ENCODE measurements at places on chromosomes 3 and 15.

DNA sequence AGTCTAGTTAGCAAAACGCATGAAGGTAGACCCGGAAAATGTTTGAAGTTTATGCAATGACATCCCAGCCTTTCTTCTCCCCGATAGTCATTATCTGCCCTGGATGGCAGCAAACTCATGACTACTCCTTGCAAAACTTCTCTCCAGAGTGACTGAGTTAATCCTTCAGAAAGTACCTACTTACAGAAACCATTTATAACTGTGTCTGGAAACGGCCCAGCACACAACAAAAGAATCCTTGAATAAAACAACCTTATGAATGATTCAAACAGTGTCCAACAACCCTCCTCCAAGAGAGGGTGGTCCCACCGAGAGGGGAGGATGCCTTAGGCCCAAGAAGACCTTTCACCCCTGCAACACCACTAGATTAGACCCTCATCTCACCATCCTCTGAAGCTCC, 14.2 kb downstream of the ST8SIA2 start:
- DNase-seq: no peak

DNA sequence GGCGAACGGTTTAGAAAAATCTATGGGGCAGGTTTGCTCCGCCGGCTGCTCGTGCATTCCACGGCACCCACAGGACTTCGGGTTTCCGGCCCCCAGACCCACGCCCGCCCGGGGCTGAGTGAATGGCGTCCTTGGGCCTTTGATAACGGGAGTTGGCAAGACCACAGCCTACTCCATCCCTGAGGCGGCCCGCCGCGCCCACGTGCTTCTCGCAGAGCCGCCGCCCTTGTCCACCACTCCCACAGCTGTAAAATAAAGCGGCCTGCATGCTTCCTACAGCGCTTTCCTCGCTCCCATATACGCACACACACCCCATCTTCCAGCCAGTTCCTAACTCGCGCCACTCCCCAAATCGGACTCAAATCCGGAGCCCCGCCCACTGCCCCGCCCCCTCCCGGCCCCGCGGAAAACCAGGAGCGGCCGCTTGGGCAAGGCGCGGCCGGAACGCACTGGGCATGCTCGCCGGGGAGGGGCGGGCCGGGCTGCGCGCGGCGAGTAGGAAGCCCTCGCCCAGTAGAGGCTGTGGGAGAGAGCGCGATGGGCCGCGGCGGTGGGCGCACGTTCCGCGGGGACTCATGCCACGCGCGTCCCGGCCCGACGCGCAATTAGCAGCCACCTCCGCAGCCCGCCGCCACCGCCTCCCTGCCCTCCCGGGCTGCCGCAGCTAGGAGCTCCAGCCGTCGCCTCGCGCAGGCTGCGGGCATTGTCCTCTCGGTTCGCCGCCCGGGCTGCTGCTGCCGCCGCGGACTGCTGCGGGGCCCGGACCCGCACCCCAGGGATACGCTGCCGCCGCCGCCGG, at the start of gene RAP2B:
Gene RAP2B, plus strand, starts transcription at position 513 of the 799 bp plus-strand sequence. CDS start 468 bp downstream, outside the sequence.
- peak; percentile 96 for DNase-seq

GRCh38 chr15:99502661-99503060, 63.1 kb upstream of the MEF2A start:
- DNase-seq: no peak

- no peak for DNase-seq
Measured at GRCh38 chr3:13634615-13635014, 85.7 kb downstream of the FBLN2 start.

- DNase-seq: no peak
Measured at GRCh38 chr3:171841620-171842000, 1.5 kb upstream of the TMEM212 start.

DNA sequence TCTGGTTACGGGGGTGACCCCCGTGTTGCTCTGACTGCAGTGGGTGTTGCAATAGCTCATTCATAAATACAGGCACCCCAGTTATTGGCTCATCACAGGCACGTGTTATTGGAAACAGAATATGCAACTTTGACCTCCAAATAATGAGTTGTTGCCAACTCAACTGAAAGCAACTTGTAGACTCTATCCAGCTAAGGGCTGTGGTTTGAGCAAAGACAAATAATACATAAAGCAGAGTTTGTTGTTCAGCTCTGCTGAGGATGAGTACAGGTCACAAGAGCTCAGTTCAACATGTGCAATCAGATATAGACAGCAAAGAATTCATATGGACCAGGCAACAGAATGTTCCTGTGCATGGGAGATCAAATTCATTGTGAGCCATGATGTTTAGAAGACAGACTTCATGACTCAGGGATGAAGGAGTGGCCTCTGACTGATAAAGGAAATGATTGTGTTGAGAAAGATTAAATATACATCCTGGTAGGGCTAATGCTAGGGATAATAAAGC, 87.6 kb upstream of the LRIG1 start:
- DNase-seq: no peak

DNA sequence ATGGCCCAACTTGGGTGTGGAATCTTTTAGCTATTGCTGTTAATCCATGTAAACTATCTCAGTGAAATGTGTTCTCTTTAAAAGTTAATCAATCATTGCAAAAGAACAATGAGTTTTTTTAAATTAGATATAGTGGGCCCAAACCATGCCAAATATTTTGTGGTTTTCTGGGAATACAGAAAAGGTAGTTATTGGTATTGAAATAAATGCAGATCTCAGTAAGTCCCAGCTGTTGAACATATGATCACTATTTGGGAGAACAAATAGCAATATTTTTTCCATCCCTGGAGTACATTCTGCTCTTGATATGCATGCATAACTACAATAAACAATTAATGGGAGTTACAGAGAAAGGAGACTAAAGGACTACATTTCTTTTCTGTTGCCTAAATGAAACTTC, 36.0 kb upstream of the LEKR1 start:
- DNase-seq: no peak

DNA sequence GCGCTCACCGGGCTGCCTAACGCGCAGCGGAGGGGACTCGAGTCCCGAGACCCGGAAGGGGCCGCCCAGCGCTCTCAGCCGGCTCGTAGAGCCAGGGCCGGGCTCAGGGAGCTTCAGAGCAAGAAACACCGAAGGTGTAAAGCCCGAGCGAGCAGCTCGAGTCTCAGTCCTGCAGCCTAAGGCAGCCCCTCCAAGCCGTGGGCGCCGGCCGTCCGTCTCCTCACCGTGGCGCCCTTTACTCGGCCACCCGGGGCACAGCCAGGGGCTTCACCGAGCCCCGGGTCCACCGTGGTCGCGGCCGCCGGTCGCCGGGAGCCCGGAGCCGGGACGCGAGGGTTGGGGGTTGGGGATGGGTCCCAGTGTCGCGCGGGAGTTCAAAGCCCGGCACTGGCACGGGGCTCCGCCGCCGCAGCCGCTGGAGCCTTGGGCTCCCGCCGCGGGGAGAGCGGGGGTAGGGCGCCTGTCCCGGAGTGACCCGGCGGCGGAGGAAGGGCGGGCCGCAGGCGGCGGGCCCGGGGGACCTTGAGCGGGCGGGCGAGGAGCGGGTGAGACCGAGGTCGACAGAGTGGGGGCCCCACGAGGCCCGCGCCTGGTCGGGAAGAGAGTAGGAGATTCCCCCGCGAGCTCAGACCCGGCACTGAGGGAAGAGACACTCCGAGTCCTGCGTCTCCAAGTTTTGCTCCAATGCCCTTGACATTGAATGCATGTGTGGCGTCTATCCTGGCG, 26.9 kb upstream of the THRB start:
- DNase-seq: peak; percentile 37

GRCh38 chr3:142586803-142587406, 8.4 kb upstream of the ATR start:
- peak; percentile 60 for DNase-seq

- DNase-seq: no peak
Measured at GRCh38 chr3:196096382-196096953, 14.6 kb upstream of the TFRC start.

DNA sequence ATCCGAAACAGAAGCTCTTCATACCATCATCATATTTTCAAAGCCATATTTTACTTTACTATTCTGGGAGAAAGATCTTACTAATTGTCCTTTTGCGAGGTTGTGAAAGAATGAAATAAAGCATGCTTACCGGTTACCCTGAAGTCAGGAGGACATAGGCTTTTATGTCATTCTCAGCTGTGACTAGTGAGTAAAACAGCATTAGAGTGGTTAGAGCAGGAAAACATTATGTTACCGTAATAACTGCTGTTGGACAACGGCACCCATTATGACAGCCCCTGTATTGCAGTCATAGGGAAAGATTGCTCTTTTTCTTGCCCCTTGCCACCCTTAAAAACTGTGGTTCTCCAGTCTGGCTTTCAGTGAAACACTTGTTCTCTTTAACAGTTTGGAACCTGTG, 1035.7 kb downstream of the ZPLD1 start:
- DNase-seq: no peak

- DNase-seq: no peak
Measured at GRCh38 chr3:127329631-127330285, 41.9 kb upstream of the PRR20G start.

- no peak for DNase-seq
Measured at GRCh38 chr3:4001976-4002375, 202.7 kb downstream of the LRRN1 start.

DNA sequence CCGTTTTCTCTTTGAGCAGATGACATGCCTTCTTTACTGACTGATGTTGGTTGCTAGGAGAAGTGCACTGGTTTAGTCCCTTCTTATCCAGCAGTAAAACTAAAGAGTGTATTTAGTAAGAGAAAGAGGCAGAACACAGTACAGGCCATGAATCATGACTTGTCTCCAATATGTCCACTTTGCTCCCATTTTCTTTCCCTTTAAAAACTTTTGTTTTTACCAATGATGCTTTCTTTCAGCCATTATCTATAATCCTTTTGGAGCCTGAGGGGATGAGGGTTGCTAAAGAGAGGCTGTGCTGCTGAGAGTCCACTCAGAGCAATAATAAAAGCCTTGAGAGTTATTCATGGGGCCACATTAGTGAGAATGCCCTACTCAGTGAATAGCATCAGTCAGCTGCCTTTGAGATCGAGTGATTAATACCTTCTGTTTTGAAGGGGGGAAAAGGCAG, 12.2 kb downstream of the ROBO2 start:
- DNase-seq: no peak

DNA sequence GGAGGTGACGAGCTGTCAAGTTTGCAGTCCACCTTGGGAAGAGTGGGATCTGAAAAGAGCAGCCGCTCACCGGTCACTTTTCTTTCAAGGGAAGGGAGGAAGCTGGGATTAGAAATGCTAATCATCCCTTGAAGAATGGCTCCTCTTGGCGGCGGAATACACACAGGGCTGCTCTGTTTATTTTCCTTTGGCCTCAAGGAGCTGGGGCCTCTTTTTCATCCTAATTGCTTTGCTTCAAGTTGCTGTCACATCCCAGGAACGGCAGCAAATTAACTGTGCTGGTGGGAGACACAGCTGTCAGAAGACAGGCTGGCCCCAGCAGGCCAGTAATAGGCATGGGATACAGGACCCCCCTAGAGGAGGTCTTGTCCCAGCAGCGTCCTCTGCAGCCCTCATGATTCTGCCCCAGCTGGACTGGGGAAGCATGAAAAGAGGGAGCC, 6.7 kb downstream of the KBTBD13 start:
- peak; percentile 94 for DNase-seq

DNA sequence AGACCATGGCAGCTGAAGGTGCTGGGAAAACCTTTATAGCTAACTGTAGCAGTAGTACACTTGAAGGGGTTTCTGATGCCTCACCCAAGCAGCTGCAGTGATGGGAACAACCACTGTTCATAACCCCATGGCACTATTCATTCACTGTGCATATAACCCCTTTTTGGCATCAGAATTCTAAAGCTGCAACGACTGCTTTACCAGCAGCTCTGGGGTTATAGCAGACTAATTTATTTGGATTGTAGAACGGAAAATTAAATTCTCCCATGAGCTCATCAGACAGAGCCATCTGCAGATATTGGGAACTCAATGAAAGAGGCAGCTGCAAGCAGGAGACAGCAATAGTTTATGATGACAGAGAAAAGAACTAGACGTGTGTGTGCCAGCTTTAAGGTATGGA, 28.6 kb downstream of the TFDP2 start:
- no peak for DNase-seq

DNA sequence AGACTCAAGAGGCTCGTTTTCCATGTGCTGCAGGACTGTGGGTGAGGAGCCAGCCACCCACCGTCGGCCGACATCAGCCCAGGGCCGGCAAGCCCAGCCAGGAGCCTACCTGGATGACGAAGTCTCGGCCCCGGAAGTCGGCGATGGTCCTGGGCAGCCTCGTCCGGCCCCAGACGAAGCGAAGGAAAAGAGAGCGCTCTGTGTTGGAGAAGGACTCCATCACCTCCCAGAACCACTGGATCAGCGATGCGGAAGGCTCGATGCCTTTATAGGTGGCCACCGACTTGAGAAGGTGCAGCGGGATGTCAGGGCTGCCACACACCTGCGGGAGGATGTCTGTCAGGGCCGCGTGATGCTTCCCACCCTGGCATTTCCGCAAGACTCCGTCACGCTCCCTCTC, 13.8 kb upstream of the OCA2 start:
- DNase-seq: no peak

DNA sequence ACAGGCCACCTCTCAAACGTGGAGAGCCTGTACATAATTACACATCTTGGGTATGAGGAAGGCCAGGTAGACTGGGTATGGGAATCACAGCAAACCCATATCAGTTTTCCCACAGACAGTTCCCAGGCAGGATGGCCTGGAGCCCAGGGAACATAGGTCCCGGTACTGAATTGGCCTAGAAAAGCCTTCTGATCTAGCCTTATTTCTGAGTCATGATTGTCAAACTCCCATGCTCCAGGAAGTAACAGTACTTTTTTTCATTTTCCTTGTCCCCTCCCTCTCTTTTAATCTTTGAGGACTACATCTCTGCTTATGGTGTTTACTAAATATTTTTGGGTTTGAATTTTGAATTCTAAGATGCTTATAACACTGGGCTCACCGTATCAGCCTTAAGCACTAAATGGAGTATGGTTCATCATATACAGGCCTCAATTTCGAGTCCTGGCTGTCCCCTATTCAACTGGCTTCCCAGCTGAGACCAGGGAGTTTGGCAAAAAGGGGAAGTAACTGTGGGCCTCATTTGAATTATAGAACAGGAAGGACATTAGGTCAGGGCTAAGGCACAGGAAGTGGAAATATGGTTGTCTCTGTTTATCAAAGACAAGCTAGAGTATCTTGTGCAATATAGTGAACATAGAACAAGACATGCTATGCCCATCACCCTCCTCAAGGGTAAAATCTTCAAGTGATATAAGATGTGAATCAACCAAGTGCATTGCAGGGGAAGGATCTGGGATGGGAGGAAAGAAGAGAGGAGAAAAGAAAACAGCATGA, 494.6 kb downstream of the NTRK3 start:
- DNase-seq: no peak

DNA sequence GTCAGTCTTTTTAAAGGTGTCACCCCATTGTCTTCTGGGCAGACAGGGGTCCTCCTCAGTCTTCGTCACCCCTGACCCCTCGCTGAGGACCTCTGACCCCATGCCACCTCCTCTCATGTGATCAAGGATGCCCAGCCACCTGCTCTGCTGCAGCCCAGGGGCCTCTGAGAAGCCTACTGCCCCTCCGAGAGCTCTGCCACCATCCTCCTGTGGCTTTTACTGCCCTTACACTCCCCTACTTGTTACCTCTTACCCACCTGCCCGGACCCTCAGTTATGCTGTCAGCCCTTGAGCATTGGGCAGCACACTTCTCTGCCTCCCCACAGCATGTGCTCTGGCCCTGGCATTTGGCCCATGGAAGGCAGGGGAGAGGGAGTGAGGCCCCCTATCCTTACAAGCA, 123.2 kb downstream of the LRRK1 start:
- DNase-seq: no peak
